CD4-positive, alpha-beta memory T cell (primary cell): ENCODE measurements at places on chromosomes 13 and 19. TPM values are rescaled to one million over a fixed set of nuclear protein-coding genes. Genes with fewer than 3 reads are reported as not detected.

- H3K4me1 ChIP-seq: peaks cover 19% of the 10 kb centered on the region
- no peaks in the 10 kb centered on the region for H3K27me3 ChIP-seq
- no peak overlapping the region for H3K4me3 ChIP-seq
- no peak overlapping the region for H3K27ac ChIP-seq
- peaks cover 8% of the 10 kb centered on the region for H3K36me3 ChIP-seq
Observed at GRCh38 chr19:58578012-58578925, 5.1 kb upstream of the MZF1 start.

GRCh38 chr13:114049026-114049425 is 75.2 kb upstream of the C13orf46 start:
- DNase-seq: peak; percentile 70
- H3K27me3 ChIP-seq: no peaks in the 10 kb centered on the region
- no peak overlapping the region for H3K27ac ChIP-seq

DNA sequence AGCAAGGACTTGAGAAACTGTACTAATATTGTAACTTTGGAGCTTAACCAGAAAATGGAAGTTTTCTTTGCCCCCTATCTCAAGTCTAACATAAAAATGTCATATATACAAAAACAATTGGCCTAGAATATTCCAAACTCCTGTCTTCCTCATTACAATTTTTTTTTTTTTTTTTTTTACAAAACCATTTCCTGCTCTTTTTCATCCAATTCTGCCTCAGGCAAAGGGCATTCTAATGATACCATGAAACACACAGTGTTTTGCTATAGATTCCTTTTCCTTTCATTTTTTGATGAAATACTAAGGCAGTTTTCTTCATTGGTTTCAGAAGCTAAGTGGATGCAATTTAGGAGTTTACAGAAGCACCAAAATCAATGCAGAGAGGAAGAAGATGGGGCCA is 119.7 kb downstream of the LHFPL6 start:
- H3K27ac ChIP-seq: no peak overlapping the region
- H3K36me3 ChIP-seq: no peaks in the 10 kb centered on the region

GRCh38 chr13:34815526-34815925 is 126.5 kb upstream of the NBEA start:
- no peak overlapping the region for H3K4me3 ChIP-seq
- no peak overlapping the region for H3K27ac ChIP-seq
- no peaks in the 10 kb centered on the region for H3K27me3 ChIP-seq
- no peak for DNase-seq
- H3K4me1 ChIP-seq: no peaks in the 10 kb centered on the region
- no peaks in the 10 kb centered on the region for H3K36me3 ChIP-seq

Gene VAV1
- total RNA-seq: 87.6 TPM

- peak overlapping the region; percentile 44 for H3K4me3 ChIP-seq
- H3K27me3 ChIP-seq: no peaks in the 10 kb centered on the region
- peaks cover 76% of the 10 kb centered on the region for H3K4me1 ChIP-seq
- DNase-seq: no peak
Observed at GRCh38 chr19:5623397-5624017, 624 bp downstream of the SAFB start.

GRCh38 chr19:49856574-49857021 is 5.6 kb downstream of the PTOV1 start:
- no peak for DNase-seq
- H3K27me3 ChIP-seq: no peaks in the 10 kb centered on the region
- peaks cover 21% of the 10 kb centered on the region for H3K4me1 ChIP-seq
- H3K4me3 ChIP-seq: no peak overlapping the region

- no peak overlapping the region for H3K4me3 ChIP-seq
- no peaks in the 10 kb centered on the region for H3K4me1 ChIP-seq
- no peak for DNase-seq
- H3K27ac ChIP-seq: no peak overlapping the region
- H3K27me3 ChIP-seq: peaks cover 4% of the 10 kb centered on the region
Observed at GRCh38 chr19:51472607-51473006, 5.7 kb upstream of the CEACAM18 start.

Gene EIF3K
- 320 TPM for total RNA-seq

- no peak overlapping the region for H3K27ac ChIP-seq
- H3K4me1 ChIP-seq: no peaks in the 10 kb centered on the region
- no peak for DNase-seq
- H3K4me3 ChIP-seq: no peak overlapping the region
- H3K27me3 ChIP-seq: no peaks in the 10 kb centered on the region
Observed at GRCh38 chr13:22893204-22893603, 287.6 kb upstream of the SGCG start.

DNA sequence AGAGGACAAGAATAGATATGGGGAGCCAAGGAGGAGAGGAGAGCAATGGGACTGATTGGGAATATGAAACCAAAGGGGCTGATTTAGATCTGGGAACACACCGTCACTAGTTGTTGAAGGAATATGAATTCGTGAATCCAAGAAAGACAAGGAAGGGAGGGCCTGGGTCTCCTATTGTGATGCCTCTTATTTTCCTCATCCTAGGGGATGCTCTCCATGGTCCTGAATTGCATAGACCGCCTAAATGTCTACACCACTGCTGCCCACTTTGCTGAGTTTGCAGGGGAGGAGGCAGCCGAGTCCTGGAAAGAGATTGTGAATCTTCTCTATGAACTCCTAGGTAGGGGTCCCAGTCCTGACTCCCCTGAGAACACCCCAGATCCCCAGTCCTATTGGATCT is 21.5 kb downstream of the RYR1 start:
- no peak for DNase-seq
- no peak overlapping the region for H3K27ac ChIP-seq
- H3K36me3 ChIP-seq: no peaks in the 10 kb centered on the region
- H3K4me3 ChIP-seq: no peak overlapping the region
- no peaks in the 10 kb centered on the region for H3K27me3 ChIP-seq

- DNase-seq: no peak
- no peak overlapping the region for H3K27ac ChIP-seq
- H3K4me1 ChIP-seq: peaks cover 29% of the 10 kb centered on the region
- peak overlapping the region; percentile 11 for H3K4me3 ChIP-seq
- peaks cover 12% of the 10 kb centered on the region for H3K27me3 ChIP-seq
Observed at GRCh38 chr19:55086730-55087541, 11.3 kb downstream of the EPS8L1 start.

GRCh38 chr13:113856716-113857065 is 7.2 kb downstream of the GAS6 start:
- no peak overlapping the region for H3K4me3 ChIP-seq
- no peak overlapping the region for H3K27ac ChIP-seq
- H3K27me3 ChIP-seq: no peaks in the 10 kb centered on the region
- no peak for DNase-seq
- no peaks in the 10 kb centered on the region for H3K36me3 ChIP-seq

DNA sequence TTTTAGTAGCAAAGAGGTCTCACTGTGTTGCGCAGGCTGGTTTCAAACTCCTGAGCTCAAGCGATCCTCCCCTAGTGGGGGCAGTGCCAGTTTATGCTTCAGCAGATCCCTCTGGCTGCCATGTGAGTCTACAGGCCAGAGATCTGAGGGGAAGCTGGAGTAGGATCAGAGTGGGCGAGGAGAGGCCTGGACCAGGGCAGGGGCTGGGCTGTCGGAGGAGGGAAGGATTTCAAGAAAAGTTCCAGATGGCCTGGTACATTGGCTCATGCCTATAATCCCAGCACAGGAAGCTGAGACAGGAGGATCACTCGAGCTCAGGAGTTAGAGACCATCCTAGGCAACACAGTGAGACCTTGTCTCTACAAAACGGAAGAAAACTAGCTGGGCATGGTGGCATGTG is 9.8 kb downstream of the DHX34 start:
- H3K4me3 ChIP-seq: no peak overlapping the region
- no peak for DNase-seq
- no peak overlapping the region for H3K27ac ChIP-seq

- H3K4me3 ChIP-seq: no peak overlapping the region
- no peak overlapping the region for H3K27ac ChIP-seq
- H3K36me3 ChIP-seq: no peaks in the 10 kb centered on the region
- peak; percentile 72 for DNase-seq
Observed at GRCh38 chr19:2636897-2637683, 65.4 kb downstream of the GNG7 start.

- H3K27me3 ChIP-seq: no peaks in the 10 kb centered on the region
- DNase-seq: no peak
- no peak overlapping the region for H3K4me3 ChIP-seq
- H3K36me3 ChIP-seq: no peaks in the 10 kb centered on the region
Observed at GRCh38 chr19:39098365-39099269, 14.4 kb downstream of the ACP7 start.

DNA sequence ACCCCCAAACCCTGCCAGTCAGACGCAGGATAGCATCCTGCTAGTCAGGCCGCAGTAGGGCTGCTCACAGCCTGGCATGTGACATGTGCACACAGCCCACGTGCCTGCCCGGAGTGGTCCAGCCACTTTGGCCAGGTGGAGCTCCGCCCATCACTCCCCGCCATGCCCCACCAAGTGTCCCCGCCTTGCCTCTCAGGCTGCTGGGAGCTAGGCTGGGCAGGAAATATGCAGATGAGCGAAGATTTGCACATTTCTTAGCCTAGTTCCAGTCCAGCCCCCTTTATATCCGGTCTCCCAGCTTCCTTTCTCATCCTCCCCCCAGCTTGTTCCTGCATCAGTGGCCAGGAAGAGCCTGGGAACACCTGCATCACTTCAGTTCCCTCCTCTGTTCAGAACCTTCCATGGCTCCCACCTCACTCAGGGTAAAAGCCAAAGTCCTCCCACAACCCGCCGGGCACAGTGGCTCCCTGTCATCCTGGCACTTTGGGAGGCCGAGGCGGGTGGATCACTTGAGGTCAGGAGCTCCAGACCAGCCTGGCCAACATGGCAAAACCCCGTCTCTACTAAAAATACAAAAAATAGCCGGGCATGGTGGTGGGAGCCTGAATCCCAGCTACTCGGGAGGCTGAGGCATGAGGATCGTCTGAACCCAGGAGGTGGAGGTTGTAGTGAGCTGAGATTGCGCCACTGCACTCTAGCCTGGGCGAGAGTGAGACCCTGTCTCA is 2.3 kb upstream of the DOCK6 start:
- H3K4me1 ChIP-seq: no peaks in the 10 kb centered on the region
- H3K27ac ChIP-seq: no peak overlapping the region
- no peak overlapping the region for H3K4me3 ChIP-seq
- DNase-seq: no peak
- no peaks in the 10 kb centered on the region for H3K36me3 ChIP-seq

Gene ATP5F1D
- 108 TPM for total RNA-seq

GRCh38 chr13:29154390-29154789 is 334.3 kb downstream of the MTUS2 start:
- no peak for DNase-seq
- no peaks in the 10 kb centered on the region for H3K36me3 ChIP-seq
- H3K4me1 ChIP-seq: no peaks in the 10 kb centered on the region
- H3K27ac ChIP-seq: no peak overlapping the region
- no peak overlapping the region for H3K4me3 ChIP-seq
- H3K27me3 ChIP-seq: no peaks in the 10 kb centered on the region

Gene GYS1
- total RNA-seq: 56.2 TPM

- H3K27ac ChIP-seq: no peak overlapping the region
- no peak overlapping the region for H3K4me3 ChIP-seq
- peaks cover 3% of the 10 kb centered on the region for H3K4me1 ChIP-seq
- peak; percentile 21 for DNase-seq
- no peaks in the 10 kb centered on the region for H3K27me3 ChIP-seq
Observed at GRCh38 chr19:20247016-20247683, 80.1 kb downstream of the ZNF486 start.

Gene CASP14
- total RNA-seq: not detected

Gene IFI30
- 56.9 TPM for total RNA-seq

DNA sequence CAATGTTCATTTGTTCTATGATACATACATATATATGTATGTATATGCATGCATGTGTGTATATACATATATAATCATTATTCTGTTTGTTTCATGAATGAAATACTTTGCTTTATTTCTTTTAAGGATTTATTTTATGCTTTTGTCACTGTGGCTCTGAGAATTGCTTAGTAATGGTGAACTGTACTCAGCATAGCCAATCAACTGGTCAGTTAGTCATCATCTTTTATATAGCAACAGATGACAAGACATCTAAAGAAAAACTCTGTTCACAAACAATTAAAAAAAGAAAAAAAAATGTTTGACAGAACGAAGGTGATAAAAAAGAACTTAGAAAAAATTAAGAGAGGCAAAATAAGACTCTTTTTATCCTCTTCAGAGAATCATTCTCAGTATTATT is 1440.3 kb downstream of the PCDH9 start:
- no peaks in the 10 kb centered on the region for H3K36me3 ChIP-seq
- H3K27me3 ChIP-seq: no peaks in the 10 kb centered on the region
- no peak for DNase-seq
- H3K4me1 ChIP-seq: no peaks in the 10 kb centered on the region
- H3K27ac ChIP-seq: no peak overlapping the region

Gene KIR2DL4
- total RNA-seq: not detected
